B cell (primary cell): ENCODE measurements at places on chromosomes 3 and 15. TPM values are rescaled to one million over a fixed set of nuclear protein-coding genes. Genes with fewer than 3 reads are reported as not detected.

The CPLX3 gene
- total RNA-seq = 0.17 TPM in 1 of 2 replicates, not detected in the other

The ANKRD34C gene
- total RNA-seq = not detected in 2 replicates

DNA sequence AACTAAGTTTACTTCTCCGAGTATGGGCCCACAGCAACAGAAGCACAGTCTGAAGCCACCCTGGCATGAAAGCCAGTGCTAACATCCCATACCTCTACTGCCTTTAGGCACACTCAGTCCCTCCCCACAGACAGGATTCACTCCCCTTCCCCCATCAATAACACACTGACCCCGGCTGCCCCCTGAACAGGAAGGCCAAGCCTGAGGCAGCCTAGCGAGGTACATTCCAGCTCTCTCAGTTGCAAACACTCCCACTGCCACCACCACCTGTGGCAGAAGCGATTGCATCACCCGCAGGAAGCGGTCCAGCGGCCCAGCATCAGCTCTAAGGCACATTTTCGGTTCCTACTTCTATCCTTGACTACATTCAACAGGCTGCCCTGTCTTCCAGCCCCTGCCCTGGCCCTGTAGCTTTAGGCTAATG lies 7.0 kb upstream of the BMF start:
- peak; percentile 88 for DNase-seq

- DNase-seq = no peak
Observed at GRCh38 chr15:35306361-35306981, 221.4 kb upstream of the NANOGP8 start.

DNA sequence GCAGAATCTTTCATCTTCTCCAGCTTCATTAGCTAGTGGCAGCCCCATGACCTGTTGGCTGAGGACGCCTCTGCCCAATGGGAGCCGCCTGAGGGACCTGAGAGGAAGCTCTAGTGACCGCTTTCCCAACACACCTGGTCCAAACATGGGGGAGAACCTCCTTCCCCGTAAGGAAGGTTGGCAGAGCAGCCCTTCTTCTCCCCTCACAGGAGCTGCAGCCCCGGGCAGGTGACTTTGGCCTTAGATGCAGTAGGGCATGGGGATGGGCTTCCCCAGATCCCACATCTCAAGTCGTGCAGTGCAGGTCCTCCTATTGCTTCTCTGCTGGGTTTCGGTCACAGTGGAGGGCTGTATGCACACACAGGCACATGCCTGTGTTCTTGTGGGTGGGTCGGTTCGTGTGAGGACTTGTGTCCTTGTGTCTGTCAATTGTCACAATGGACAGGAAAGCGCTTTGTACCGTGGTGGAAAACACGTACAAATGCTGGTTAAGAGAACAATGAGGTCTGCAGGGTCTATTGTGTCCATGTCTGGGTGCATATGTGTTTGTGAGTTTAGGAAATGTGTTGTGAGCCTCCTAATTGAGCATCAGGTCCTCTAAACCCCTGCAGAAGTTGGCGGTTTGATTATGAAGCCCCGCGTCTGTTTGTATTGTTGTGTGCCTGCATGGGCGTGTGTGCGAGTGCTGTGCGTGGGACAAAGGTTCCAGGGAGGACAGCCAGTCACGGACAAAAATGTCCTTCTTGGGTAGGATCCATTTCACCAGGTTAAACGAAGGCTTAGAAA lies 1.4 kb downstream of the ISLR2 start:
- DNase-seq = peak; percentile 47

- DNase-seq = no peak
Observed at GRCh38 chr3:128851601-128852000, 27.8 kb upstream of the ACAD9 start.

DNA sequence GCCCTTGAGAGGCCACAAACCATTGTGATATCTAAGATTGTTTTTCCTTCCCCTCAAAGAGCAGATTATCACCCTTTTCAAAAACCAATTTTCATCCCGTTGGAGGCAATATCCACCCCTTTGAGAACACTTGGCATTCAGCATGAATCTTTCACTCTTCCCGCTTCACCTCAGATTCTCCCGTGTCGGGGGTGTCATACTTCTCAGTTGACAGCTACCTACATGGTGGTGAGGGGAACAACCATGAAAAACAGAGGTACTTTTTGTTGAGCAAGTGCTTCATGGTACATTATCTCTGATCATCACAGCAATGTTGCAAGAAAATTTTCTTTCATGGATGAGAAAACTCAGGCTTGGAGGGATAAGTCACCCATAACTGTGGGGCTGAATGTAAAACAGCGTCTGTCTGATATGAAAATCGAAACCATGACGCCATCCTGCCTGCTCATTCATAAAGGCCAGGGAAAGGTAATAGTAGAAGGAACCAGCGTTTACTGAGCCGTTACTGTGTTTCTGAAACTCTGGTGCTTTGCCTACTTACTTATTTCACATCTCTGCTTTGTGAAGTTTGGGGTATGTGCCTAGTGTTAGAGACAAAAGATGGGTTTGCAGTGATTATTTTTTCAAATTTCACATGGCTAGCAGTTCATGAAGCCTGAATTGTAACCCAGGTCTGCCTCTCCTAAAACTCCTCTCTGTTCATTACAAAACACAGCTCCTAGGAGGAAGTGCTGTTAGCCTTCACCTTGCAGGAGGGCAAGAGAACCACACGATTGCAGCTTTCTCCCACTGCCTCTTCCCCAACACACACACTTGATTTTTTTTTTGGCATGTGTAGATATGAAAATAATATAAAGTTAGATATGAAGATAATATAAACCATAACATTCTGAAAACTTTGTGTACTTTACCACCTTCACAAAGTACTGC lies 35.4 kb downstream of the SV2B start:
- DNase-seq = no peak

DNA sequence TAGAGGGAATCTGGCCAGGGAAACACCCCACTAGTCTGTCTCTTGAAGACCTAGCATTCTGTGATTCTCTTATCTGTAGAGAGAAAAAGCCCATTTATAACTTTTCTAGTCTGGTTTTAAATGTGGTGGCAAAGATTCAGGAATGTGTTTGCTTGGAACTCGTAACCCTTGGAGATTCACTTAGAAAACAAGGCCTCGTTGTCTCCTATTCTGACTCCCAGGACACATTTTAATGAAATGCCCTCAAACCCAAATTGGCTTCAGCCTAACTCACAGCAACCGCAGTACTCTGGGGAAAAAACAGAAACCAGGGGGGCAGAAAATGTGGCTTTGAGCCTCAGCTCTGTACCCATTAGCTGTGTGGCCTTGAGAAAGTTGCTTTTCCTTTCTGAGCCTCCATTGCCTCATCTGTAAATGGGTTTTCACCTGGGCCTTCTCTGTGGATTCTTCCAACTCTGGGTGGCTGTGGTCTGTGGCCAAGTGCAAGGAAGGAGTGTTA lies 36.5 kb downstream of the RPLP1 start:
- DNase-seq = no peak

The SAMD7 gene
- 0.12 TPM in 1 of 2 replicates, not detected in the other for total RNA-seq

The TMEM212 gene
- total RNA-seq = not detected in 2 replicates

- no peak for DNase-seq
Observed at GRCh38 chr3:40753951-40754350, 229.2 kb downstream of the ZNF621 start.

GRCh38 chr15:74592222-74592621 lies 23.4 kb upstream of the CLK3 start:
- DNase-seq = no peak

GRCh38 chr3:127354761-127355160 lies 66.9 kb upstream of the PRR20G start:
- no peak for DNase-seq
